ENCODE measurements at places on chromosomes 11 and 22. TPM values are rescaled to one million over a fixed set of nuclear protein-coding genes. Genes with fewer than 3 reads are reported as not detected.

- no peak for ATAC-seq
These were observed 512.3 kb upstream of the RAG2 start for GRCh38 chr11:37110385-37110784.

GRCh38 chr11:125227151-125227550 is 62.6 kb downstream of the PKNOX2 start:
- no peak for ATAC-seq

DNA sequence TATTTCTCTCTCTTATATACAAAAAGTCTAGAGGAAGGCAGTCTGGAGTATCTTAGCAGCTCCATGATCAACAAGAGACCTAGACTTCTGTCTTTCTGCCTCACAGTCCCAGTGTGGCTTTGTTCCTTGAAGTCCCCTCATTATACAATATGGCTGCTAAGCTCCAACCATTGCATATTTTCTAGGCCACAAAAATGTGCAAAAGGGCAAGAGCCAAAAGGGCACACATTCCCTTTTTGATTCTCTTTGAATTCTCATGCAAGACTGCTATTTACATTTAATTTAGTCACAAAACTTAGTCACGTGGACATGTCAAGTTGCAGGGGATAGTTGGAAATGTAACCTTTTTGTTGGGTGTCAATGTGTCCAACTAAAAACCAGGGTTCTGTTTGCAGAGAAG is 64.2 kb upstream of the OLFML1 start:
- ATAC-seq, result no peak

- no peak for ATAC-seq
These were observed 13.7 kb downstream of the RASD2 start for GRCh38 chr22:35554297-35554845.

DNA sequence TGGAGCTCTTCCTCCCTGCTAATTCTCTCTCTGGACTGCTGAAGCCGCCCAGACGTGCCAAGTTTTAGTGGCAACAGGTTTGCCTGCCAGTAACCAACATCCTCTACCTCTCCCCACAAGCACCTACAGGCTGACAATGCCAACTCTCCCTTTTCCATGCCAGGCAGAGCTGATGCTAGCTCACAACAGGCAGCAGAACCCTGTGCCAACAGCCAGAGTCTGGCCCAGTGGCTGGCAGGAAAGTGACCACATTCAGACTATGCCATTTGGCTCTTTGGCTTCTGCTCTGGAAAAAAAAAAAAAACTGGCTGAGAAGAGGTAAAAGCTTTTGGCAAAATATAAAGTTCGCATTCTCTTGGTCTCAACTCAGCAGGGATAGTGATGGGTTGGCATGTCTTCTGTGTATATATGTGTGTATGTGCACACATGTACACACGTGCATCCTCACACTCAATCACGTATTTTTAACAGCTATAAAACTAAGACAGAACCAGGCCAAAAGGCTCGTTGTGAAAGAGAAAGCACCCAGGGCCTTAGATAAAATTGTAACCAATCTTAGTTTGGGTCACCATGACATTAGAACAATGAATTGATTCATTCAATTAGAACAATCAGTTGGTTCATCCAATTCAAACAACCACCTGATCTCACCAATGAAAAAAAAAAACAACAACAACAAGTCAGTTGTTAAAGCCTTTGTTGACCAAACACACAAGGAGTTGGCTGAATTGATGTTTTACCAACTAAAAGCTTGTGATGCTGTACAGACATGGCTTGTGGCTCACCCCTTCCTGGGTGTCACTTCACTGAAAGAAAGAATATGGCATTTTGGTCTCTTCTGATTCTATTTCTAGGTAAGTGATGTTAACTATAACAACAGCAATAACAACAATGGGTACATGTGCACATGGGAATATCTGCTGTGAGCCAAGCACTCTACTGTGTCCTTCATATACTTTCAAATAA is 48.6 kb downstream of the TRIM29 start:
- no peak for ATAC-seq

DNA sequence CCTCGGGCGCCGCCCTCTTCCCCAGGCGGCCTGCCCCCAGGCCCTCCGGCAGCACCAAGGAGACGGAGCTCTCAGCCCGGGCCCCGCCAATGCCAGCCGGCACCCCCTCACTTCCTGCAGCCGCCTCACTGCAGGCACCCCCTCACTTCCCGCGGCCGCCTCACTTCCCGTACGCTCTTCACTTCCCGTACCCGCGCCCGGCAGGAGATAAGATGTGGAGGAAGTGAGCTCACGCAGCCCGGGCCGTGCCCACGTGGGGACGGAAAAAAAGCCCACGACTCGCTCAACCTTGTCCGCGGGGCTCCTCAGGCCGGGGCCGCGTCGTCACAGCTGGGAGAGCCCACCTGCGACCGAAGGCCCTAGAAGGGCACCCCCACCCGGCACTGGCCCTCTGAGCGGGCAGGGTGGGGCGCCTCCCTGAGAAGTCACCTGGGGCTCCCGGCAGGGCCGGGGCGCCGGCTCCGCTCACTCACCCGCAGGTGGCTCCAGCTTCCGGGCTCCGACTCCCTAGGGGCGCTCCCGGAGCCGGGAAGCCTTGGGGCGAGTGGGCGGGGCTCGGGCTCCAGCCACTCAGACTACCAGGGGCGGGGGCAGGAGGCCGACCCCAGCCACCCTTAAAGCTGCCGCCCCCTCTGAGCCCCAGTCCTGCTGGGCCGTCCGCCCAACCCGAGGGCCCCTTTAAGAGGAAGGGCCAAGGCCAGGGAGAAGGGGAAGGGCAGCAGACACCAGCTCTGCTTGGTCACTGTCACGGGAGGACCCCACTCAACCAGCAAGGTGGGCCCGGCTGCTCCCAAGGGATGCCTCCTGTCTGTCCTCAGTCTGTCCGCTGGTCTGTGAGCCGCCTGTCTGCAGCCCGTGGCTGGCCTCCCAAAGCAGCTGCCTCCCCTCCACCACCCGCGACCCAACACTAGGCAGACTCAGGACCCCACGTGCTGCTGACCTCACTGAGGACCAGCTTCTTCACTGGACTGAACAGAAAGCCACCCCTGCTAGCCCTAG is 31.4 kb downstream of the PISD start:
- peak; percentile 74 for ATAC-seq

GRCh38 chr11:12330485-12331231 is 46.7 kb upstream of the PARVA start:
- ATAC-seq, result no peak

The NPTXR gene
- total RNA-seq, result 10.9 TPM

The AHNAK gene
- total RNA-seq, result 1,348 TPM

The IFTAP gene
- total RNA-seq, result 44.5 TPM

The CALCA gene
- total RNA-seq, result not detected

The AQP11 gene
- total RNA-seq, result not detected

The KRTAP5-7 gene
- not detected for total RNA-seq
